ENCODE measurements at places on chromosomes 16 and 17.

- DNase-seq, result no peak
Measured at GRCh38 chr17:7323731-7324437, 5.3 kb downstream of the NEURL4 start.

GRCh38 chr16:51035711-51036110, 115.4 kb downstream of the SALL1 start:
- no peak for DNase-seq

GRCh38 chr17:68034452-68034776, 1.1 kb upstream of the KPNA2 start:
- DNase-seq, result no peak

- no peak for DNase-seq
Measured at GRCh38 chr17:19644493-19645210, 3.9 kb upstream of the ALDH3A2 start.

GRCh38 chr17:80792373-80792781, 199.3 kb upstream of the CHMP6 start:
- DNase-seq, result peak; percentile 61

DNA sequence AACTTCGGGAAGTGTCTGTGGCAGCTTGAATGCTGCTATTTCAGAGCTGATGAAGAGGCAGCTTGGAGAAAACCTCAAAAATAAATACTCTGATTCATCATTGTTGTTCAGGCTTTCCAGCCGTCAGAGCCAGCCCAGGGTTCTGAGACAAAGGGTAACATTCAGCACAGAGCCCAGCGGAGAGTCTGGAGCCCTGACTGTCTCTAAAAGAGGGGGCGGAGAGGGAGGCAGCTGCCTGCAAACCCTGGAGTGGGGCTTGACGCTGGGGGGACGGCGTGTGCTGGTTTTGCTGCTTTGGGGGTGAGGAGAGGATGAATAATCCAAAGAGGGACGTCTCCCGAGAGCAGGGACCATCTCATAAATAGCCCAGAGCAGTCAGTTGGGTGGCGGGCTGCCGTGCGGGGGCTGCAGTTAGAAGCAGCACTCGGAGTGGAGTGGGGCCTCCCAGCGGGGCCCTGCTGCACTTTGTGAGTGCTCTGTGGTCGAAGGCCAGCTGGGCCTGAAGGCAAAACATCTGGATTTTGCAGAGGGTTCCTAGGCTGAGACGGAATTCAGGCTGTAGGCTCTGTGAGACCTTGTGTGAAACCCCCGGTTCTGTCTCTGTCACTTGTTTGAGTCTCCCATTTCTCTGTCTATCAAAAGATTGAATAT, 237.8 kb downstream of the PRKCA start:
- peak; percentile 88 for DNase-seq

DNA sequence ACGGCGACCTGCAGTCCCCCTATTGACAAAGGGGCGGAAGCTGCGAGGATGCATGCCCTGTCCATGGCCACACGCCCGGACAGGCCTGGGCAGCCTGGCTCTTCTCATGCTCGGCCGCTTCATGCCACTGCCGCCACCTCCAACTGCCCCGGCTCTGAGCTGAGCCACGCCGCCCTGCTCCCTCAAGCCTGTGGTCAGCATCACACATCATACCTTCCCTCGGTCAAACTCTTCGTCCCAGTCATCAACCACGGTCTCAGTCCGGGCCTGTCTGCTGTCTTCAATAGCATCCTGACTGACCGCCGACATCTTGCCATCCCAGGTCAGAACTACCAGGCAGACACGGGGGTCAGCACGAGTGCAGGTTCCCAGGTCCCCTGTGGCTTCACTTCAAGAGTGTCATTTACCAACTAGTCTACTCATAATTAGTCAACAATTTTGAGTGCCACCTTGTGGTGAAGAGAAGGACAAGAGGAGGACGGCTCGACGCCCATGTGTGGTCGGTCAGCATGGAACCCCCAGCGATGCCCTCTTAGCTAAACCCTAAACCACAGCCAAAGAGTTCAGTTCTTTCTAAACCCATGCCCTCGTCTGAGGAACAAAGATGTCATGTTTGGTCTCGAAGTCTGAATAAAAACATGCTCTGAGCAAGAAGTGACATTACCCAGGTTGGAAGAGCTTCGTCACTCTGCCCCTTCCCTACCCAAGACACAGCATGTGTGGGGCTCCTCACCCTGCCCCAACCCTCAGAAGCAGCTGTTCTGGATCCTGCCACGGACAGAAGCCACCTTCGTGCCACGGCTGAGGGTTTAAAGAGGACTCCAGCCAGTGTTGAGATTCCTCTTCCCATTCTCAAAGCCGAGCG, 16.9 kb upstream of the CYTH1 start:
- peak; percentile 24 for DNase-seq

DNA sequence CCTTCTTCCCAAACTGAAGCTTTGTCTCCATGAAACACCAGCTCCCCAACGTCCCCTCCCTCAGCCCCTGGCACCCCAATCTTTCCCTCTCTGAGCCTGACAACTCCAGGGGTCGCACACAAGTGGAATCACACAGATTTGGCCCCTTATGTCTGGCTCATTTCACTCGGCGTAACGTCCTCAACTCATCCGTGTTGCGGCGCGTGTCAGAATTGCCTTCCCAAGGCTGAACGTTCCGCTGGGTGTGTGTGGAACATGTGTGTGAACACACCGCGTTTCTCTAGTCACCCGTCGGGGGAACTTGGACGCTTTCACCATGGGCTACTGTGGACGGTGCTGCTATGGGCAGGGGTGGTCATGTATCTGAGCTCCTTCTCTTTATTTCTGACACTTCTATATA, 45.0 kb downstream of the TBC1D16 start:
- no peak for DNase-seq

DNA sequence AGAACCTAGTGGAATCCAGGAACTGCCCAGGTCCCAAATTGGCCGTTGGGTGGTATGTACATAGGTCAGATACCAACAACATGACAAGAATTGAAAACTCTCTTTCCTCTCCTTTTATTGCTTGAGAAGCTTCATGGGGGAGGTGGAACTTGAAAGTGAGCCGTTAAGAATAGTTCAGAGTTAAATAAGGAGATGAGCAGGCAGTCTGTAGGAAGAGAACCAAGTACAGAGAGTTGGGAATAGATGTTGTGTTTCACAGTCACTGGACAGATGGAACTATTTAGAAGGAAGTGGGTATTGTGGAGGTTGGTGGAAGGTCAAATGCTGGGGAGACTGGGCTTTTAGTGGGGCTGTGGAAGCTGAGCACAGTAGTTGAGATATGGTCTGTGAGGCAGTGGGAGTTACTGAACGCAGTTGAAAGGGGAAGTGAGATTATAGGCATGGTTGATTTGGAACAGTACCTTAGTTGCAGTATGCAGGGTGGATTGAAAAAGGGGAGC, 26.4 kb downstream of the ARHGAP44 start:
- DNase-seq, result no peak

GRCh38 chr17:74859459-74860228, at the start of gene GRIN2C:
GRIN2C (minus strand) TSS chr17:74859885; CDS start chr17:74855092, 4,793 bp downstream.
- no peak for DNase-seq

DNA sequence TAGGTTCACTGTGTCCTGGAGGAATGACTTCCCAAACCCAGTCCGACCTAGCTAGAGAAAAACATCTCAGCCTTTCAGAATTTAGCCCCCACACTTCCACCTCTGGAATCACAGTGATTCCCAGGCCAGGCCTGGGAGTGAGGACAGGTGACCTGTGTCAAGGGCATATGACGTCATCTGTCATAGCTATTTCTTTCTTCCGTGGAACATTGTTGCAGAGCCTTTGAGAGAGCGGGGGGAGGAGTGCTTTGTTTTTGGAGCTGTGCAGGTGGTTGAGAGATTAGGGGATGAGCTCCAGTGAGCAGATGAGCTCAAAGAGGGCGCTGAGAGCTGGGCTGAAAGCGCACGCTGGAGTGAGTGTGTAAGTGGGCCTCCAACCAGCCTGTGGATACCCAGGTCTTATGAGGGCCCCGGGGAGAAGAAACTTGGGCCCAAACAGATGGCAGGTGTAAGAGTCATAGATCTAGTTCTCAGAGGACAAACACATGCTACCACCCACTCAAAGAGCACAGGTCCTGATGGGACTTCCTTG, 344.8 kb downstream of the SNX29 start:
- no peak for DNase-seq

- no peak for DNase-seq
Measured at GRCh38 chr16:73140929-73141328, 93.0 kb upstream of the ZFHX3 start.

GRCh38 chr17:5485270-5486205, at the start of gene DERL2:
DERL2 (minus strand) TSS chr17:5486178; CDS start chr17:5486161, 17 bp downstream.
- peak; percentile 18 for DNase-seq

DNA sequence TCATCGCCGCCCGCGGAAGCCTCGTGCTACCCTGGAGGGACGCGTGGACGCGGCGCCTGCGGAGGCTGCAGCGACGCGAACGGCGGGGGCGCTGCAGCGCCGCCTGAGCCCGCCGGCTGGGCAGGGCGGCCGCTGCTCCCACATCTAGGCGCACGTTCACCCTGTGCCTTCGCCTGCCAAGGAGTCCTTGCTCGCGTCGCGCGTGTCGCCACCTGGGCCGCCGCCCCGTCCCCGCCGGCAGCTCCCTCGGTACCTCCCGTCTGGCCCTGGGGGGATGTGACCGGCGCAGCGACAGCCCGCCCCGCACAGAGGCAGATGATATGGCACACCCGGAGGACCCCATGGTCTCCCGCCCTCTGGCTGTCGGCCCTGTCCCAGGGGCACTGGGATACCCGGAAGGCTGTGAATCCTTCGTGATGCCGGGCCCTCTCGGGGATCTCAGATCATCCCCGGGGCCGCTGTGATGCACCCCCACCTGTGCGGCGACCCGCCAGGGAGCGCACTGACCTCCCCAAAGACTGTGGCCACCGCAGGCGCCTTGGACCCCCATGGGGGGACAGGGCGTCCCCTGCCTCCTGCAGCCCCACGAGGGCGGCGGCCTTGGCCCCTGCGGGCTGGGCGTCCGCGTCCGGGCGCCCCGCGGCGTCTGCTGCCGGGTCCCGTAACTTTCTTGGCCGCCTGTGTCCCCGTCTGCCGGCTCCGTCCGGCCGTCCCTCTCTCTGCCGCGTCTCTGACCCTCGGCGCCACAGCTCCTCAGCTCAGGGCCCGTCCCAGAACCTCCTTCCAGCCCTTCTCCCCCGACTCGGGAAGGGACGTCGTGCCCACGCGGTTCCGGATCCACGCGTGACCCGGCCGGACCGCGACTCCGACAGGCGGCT, 689 bp upstream of the TBC1D24 start:
- peak; percentile 36 for DNase-seq

All from RPMI7951 (cell line).